ENCODE measurements at places on chromosomes 7 and 10. TPM values are rescaled to one million over a fixed set of nuclear protein-coding genes. Genes with fewer than 3 reads are reported as not detected.

GRCh38 chr7:55567571-55567970 is 4.7 kb downstream of the VOPP1 start:
- no peak for DNase-seq

DNA sequence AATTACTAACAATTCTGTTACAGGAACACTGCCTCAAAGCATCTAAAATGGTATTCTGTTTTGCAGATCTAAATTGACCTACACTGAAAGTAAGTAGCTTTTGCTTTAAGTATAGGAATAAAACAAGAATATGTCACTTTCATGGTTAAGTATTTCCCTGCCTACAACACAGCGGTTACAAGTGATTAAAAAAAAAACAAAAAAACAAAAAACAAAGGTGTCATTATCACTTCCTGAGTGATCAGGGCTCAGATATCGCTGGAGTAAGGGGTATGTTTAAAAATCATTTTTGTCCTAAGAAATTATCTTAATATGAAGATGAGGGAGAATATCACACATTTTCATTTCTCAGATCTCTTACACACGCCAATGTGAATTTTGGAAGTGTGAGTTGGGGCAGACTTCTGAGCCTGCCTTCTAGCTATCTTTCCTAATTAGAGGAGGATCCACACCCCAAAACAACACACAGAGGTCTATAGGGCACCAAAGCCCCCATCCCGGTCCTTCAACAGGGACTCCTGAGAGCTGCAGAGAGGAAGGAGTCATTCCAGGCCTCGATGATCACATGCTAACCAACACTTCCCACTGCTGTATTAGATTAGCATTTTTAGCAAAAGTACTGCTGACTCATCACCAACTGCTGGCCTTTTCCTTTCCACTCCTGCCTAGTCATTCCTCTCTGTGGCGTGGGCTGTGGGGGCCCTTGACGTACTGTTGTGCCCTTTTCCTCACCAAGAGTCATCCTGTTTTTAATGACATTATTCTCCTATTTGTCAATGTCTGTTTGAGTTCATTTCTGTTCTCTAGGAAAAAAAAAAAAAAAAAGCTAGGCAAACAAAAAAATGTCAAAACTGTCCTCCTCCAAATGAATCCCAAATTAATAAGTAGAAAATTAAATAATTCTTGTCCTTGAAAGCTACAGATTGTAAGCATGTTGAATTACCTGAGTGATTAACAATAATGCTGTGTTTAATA is 31.2 kb downstream of the PRTFDC1 start:
- peak; percentile 78 for DNase-seq

DNA sequence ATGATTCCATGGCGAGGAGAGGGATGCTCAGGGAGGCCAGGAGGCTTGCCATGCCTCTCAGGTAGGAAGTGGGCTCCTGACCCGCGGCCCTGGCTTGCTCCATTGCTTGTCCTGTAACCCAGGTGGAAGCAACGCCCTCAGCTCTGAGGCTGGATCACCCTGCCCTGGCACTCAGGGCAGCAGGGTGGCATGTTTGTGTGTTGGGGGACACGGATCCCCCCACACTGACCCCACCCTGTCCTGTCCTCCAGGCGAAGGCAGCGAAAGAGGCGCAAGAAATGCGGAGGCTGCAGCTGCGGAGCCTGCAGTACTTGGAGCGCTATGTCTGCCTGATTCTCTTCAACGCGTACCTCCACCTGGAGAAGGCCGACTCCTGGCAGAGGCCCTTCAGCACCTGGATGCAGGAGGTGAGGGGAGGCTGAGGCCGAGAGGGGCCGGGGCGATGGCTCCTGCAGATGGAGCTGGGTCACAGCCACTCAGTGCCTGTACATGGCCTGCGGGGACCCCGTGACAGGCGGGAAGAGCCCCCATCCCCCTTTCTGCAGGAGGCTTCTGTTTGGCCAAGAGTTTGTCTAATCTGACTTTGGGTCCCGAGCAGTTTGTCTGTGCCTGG is 38.3 kb downstream of the PRF1 start:
- no peak for DNase-seq

GRCh38 chr7:77426052-77426404 is 9.9 kb upstream of the GSAP start:
- no peak for DNase-seq

GRCh38 chr7:81280531-81280930 is 361.7 kb upstream of the SEMA3C start:
- DNase-seq = peak; percentile 40

GRCh38 chr7:85567983-85568382 is 381.1 kb upstream of the SEMA3D start:
- no peak for DNase-seq

DNA sequence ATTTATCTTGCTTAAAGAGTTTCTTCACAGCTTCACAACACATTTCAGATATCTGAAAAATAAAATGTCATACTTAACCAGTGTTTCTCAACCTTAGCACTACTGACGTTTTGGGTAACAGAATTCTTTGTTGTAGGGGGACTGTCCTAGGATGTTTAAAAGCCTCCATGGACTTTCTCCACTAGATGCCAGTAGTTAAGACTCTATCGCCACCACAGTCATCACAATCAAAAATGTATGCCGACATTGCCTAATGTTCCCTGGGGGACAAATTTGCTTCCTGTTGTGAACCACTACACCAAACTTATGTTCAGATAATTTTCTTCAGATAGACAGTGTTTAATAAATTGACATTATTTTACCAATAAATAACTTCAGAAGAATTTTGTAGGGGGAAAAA is 13.4 kb downstream of the NOC3L start:
- no peak for DNase-seq

GRCh38 chr10:3791974-3792633 is 7.1 kb upstream of the KLF6 start:
- DNase-seq = no peak

DNA sequence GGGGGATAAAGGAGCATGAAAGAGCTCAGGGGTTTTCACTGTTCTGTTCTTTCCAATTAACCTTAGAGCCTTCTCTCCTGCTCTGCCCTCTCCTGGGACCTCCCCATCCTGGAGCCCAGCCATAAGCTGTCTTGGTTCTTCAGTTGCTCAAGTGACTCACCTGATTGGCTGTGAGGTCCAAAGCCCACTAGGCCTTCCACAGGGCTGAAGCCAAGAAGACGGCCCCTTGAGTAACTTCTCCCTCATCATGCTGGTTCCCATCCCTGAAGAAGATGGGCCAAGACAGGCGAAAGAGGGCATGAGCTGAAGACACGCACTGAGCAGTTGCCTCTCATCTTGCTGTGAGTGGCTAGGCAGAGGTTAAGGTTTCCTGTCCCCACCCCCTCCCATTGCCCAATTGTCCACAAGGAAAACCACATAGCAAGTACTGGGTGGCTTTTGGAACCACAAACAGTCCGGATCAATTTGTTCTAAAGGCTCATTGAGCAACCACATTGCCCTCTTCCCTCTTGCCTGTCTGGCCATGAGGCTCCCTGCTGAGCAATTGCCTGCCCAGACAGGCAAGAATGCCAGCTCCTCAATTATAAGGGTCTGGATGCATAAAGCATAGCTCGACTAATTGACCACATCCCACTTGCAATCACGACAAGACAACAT is 43.9 kb upstream of the GPAM start:
- DNase-seq = peak; percentile 22

- no peak for DNase-seq
Measured at GRCh38 chr7:137985253-137985896, 16.5 kb downstream of the CREB3L2 start.

DNA sequence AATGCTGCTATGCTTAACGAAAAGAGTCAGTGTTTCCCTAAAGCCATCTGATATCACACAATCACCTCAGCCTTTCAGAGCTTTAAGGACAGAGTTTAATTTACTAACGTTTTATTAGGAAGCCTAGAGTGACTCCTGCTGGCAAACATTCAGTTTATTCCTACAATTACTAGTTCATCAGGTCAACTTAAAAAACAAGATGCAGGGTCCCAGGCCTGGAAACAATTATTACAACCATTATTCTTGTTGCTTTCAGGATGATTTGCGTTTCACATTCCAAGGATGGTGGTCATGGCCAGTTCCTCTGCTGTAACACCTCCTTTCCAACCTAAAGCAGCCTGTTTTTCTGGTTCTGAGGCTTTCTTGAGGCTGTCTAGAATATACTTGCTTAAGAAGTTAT is 1.5 kb upstream of the FAM53B start:
- DNase-seq = peak; percentile 70

DNA sequence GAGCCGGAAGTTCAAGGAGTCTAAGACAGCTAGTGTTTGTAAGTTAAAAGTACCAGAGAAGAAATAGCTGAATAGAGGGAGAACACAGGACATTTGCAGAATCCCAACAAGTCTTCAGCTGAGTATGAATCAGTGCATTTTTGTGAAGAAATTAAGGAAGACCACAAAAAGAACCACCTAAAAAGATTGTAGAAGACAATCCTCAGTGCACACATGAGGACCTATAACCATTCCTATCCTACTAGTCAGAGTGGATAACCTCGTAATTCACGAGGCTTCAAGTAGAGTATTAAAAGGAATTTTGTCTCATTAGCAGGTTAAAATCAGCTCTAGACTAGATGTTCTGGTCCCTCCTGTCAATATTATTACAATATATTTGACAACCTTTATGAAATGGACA is 295.4 kb upstream of the KAT6B start:
- DNase-seq = no peak

DNA sequence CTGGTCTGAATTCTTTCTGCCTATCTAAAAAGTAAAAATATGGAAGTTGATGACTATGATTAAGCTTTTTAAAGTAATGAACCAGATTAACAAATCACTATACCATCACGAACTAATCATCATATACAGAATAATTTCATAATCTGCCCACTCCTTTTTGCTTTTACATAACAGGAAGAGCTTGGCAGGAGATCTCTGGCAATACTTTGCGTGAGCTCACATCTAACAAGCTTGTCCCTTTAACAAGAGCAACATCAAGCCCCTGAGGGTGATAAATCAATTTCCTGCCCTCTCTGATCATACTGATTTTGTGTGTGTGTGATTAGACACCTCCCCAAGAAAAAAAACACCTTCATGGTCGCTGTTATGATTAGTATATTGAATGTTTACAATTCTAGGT is 143.5 kb upstream of the ASAH2 start:
- DNase-seq = no peak

- DNase-seq = no peak
Measured at GRCh38 chr10:46092524-46093081, 46.5 kb upstream of the MSMB start.

DNA sequence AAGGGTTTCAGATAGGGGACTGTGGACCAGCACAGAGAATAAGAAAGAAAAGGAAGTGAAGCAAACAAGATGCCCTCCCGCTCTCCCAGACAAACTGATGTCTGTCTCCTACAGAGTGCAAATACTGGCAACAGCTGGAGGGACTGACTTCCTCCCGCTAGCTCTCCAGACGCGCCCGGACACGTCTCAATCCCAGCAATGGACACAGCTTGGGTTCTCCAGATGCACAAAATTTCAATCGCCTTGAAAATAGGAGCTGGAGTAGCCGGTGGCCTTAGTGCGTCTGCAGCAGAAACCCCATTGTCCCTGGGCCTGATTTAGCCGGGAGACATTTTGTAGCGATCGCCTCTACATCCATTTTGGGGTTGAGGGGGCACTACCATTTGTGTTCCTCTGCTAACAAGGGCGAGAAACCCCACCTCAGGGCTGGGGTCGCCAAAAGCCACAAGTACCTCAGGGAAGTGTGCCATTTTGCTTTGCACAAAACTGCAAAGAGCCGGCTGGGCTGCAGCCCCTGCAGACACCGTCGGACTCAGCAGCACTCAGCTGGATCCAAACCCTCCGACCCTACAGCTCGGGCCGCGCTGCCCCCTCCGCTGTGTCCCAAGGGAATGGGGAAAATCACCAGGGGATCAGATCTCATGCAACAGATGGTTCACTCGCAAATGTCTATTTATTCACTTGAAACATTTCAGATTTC is 5.9 kb downstream of the CPA2 start:
- no peak for DNase-seq

DNA sequence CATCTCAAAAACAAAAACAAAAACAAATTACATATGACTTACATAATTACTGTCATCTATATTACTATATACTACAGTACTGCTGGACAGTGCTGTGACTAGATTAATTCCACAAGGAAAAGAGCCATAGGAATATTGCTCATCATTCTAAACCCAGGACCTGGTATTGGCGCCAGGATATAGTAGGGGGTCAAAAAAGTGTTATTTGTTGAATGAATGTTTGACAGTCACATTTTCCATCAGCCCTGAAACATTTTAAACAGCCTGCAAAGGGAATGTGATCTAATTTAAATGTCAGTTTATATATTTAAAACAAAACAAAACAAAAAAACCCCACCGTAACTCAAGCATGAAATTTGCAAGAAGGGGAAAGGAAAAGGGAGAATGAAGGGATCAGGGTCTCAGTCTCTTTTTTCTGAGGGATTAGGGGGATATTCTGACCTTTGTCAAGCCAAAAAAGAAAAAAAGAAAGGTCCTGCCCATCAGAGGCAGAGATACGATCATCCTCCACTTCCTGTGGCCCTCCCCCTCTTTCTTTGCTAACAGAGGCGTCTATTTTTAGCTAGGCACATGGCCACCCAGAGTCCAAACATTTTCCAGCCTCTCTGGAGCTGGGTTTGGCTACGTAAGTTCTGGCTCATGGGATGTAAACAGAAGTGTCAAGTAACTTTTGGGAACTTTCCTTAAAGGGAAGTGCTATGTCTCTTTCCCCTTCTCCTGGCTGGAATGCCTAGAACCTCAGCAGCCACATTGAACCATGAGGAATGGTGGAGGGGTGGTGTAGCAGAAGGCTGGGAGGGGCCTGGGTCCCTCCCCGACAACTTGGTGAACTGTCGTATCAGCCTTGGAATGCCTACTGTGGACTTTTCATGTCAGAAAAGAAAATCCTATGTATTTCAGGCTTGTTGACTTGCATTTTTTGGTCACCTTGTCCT is 44.6 kb upstream of the DLG5 start:
- peak; percentile 95 for DNase-seq

GRCh38 chr7:66114743-66115649 is at the start of gene CRCP:
TSS of gene CRCP (plus strand) at chr7:66114847. CDS start at chr7:66114963, 116 bp downstream.
- DNase-seq = peak; percentile 92

GRCh38 chr7:114364151-114364550 is 50.5 kb upstream of the FOXP2 start:
- peak; percentile 74 for DNase-seq

- DNase-seq = no peak
Measured at GRCh38 chr10:120266022-120266421, 191.0 kb upstream of the PLPP4 start.

DNA sequence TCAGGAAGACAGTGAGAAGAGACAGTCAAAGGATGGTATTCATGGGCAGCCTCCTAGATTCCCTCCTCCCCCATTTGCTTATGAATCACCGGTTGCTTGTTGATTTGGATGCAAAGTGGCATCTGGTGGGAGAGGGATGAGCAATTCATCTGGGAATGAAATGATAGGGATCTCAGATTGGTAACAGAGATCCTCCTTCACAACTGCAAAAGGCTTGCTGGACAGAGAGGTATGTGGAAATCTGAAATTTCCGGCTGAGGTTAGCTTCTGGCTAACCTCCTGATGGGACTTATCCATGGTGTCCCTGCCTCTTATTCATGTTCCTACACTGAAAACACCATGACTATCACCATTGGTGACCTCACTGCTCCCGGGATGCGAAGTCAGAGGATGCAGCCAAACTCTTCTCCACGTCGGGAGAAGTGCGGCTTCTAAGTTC is 48.4 kb upstream of the PODXL start:
- DNase-seq = peak; percentile 90

Gene LLCFC1
- not detected for total RNA-seq

Gene OPALIN
- not detected for total RNA-seq

Gene PNLIP
- not detected for total RNA-seq

Gene IFIT3
- 12.3 TPM for total RNA-seq

Gene SLC13A1
- not detected for total RNA-seq

Gene PNLIPRP1
- total RNA-seq = not detected

Gene TMEM140
- 8.2 TPM for total RNA-seq

Gene ASAH2B
- 5.4 TPM for total RNA-seq

Gene CRYGN
- 0.16 TPM for total RNA-seq
